Occipital lobe (tissue), 3 donors: ENCODE measurements at places on chromosomes 11 and 22.

DNA sequence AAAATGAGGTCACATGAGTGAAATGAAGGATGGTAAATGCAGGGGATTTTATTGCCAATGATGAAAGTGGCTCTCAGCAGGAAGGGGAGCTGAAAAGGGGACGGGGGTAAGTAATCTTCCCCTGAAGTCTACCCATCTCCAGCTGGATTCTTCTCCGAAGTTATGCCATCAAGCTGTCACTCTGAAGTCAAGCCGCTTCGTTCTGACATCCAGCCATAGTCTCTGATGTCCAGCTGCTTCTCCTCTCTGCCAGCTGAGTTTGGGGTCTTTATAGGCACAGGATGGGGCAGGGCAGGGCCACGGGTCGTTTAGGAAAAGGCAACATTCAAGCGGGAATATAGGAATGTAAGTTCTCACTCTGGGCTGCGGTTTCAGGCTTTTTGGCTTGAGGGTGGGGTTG is 181.9 kb upstream of the ANO3 start:
- DNase-seq, result no peak

GRCh38 chr11:10622957-10623791 is 54.7 kb upstream of the LYVE1 start:
- no peak for DNase-seq

DNA sequence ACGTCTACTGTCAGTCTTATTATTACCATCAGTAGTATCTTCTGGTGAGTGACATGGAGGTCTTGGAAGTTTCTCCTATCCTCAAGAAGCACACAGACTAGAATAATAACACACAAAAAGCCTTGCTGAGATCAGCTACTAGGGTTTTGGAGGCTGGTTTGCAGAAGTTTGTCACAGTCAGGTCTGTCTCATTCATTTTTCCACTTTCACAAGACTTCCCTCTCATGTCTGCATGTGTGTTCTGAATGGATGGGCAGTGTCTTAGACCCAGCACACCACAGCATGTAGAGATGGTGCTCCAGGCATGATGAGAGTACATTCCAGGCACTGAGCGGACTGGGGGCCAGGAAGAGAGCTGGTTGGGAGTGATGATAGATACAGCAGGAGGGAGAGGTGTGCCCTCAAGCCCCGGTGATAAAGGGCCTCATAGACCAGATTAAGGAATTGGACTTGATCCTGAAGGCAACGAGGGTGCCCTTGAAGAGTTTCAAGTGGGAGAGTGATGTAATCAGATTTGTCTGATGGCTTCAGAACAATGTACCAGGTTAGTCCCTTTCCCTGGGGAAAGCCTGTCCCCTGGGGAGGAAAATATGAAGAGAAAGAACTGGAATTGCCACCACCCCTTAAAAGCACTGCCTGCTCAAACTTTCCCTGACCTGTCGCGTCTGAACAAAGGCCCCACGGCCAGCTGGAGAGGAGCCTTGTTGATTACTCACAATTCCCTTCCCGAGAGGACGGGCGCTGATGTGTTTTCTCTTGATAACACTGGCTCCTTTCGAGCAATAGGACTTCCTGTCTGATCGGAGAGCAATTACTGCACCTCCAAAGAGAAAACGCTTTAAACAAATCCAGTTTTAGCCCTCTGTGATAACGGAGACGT is 45.1 kb upstream of the LMO2 start:
- no peak for DNase-seq

GRCh38 chr11:2387266-2387987 is 10.3 kb downstream of the CD81 start:
- DNase-seq, result no peak

GRCh38 chr11:95453616-95454171 is 222.7 kb upstream of the SESN3 start:
- DNase-seq, result peak; percentile 59

GRCh38 chr11:105296806-105297205 is 157.2 kb upstream of the CARD18 start:
- no peak for DNase-seq

DNA sequence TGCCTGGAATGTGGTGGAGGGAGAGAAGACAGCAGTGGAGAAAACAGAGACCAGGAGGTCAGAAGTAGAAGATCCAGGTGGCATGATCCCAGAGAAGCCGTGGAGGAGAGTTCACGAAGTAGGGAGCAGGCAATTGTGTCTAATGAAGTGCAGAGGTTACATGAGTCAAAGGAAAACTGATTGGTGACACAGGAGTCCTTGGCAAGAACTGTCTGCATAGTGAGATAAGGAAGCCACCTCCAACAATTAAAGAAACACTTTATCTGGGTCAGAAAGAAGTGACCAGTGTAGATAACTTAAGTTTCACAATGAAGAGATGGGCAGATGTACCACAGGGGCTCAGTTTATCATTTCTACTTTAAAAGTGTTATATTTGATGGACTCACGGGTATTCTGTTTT is 57.0 kb upstream of the PTH start:
- DNase-seq, result no peak

- DNase-seq, result no peak
Observed at GRCh38 chr11:116792869-116793771, 1.4 kb upstream of the APOA5 start.

DNA sequence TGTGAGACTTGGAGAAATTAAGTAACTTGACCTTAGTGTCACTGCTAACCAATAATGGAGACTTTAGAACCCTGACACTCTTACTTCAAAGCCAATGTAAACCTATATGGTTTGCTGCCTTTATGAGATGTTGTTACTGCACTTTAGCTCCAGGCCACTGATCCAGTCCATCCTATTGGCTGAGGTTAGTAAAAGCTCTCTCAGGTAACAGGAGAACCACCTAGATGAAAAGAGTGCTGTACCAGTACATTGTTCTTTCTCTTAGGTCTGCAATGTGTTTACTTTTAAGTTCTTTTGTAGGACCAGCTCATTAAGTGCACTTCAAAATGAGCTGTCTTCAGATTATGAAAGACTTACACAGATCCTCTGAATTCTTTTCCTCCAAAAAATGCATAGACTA is 994.0 kb upstream of the FAT3 start:
- no peak for DNase-seq

GRCh38 chr11:61336171-61336935 is 3.3 kb downstream of the TKFC start:
- DNase-seq, result peak; percentile 50

DNA sequence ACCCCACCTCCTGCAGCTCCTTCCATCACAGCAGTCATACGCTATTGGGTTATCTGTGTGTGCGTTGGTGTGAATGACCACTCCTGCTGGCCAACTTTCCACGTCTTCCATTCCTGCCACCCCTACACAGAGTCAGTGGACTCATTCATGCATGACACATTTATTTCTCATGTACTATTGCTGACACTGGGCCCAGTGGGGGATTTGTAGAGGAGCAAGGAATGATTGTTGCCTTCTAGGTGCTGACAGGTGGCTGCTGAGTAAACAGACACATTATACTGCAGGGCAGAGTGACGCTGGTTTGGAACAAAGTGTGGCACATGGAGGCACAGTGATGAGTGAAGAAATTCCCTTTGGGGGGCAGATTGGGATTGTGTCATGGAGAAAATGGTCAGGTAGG is 113.9 kb downstream of the CCDC81 start:
- no peak for DNase-seq

GRCh38 chr11:68142028-68142412 is 20.8 kb upstream of the CHKA start:
- no peak for DNase-seq

DNA sequence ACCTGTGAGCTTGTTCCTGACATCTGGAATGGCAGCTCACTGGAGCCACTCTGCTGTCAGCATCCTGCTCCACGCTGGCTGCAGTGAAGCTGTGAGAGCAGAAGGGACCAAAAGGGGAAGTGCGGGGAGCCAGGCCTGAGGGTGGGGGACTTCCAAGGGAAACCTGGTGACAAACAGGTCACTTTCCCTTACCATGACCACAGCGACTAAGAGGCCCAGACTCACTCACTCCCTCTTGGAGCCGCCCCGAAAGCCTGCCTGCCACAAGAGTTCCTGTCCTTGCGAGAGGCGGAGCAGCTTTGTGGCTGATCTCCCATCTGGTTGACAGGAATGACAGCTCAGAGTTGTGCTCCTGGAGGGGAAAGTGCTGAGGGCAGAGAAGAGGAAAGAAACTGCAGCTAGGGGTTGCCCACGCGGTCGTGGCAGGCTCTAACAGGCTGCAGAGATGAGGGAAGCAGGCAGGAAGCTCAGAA is 183.8 kb upstream of the NTM start:
- DNase-seq, result no peak

DNA sequence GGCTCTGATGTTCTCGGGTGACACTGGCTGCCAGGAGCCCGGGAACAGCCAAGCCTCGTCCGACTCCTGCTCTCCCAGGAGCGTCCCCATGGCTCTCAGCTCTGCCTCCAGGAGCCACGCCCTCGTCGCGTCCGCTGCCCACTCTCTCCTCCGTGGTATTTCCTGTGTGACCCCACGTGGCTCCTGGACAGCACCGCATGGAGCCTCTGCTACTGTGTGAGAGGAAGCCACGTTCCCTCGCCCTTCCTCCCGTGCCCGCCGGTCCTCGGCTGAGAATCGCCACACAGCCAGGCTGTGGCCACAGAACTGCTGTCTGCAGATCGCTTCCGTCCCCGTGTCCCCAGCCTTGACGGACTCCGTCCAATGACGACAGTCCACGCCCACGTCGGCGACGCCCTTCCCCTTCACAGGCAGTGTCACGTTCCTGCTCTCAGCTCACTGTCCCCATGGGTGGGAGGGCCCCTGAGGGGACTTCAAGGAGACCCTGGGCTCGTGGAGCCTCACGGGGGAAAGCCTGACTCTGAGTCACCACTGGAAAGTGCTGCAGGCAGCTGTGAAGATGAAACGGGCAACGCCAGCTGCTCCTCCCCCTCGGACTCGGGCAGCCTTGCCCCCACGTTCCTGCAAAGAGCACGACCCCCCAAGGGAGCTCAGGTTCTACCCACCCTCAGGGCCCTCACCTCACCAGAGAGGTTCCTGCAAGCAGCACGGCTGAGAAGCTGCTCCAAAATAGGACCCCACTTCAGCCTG is 458.5 kb downstream of the BRD1 start:
- no peak for DNase-seq
